Omental fat pad (tissue), 4 donors: ENCODE measurements at places on chromosomes 7 and 10. TPM values are rescaled to one million over a fixed set of nuclear protein-coding genes. Genes with fewer than 3 reads are reported as not detected.

SPDYE2 gene
- total RNA-seq = not detected

CHST3 gene
- 27.9 TPM for total RNA-seq

C10orf105 gene
- 0.24 TPM for total RNA-seq

SLC35G1 gene
- total RNA-seq = 3.8 TPM

DNA sequence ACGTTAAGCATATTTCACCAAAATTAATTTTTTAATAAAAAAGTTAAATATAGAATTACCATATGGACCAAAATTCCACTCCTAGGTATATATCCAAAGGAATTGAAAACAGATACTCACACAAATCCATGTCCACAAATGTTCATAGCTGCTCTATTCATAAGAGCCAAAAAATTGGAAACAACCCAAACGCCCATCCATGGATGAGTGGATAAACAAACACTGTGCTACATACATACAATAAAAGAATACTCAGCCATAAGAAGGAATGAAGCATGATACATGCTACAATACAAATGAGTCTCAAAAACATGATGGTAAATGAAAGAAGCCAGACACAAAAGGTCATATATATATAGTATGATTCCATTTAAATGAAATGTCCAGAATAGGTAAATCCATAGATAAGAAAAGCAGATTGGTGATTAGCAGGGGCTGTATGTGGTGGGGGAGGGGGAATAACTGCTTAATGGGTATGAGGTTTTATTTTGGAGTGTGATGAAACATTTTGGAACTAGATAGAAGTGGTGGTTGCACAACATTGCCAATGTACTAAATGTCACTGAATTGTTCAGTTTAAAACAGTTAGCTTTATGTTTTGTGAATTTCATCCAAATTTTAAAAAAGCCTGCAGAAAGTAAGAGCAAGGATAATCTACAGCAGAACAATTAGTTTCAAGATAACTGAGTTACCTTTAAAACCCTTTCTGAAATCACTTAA lies 101.2 kb upstream of the EFCAB10 start:
- DNase-seq = no peak

- no peak for DNase-seq
Observed at GRCh38 chr10:62224606-62225005, 44.0 kb downstream of the RTKN2 start.

DNA sequence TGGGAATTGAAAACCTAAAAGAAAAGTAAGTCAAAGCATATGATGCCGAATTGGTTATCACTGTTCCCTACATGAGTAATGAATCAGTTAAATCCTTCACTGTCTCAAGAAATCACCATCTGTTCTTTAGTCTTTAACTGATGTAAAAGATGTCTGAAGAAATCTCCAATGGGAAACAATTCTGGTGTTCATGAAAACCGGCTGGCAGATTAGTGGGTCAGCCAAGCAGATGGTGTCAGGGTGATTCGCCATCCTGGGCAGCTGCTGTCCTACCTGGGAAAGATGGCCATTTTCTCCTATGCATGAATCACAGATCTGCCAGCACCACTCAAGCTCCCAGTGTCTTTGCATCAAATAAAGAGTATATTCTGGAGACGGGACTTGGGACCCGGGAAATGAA lies 925.2 kb upstream of the GHITM start:
- no peak for DNase-seq

GRCh38 chr10:69649786-69650550 lies 19.9 kb downstream of the FAM241B start:
- no peak for DNase-seq
